ENCODE measurements at places on chromosomes 11 and 22.
A peak's percentile ranks its signal among the peaks of the same experiment; 100 is the strongest.

- peaks cover 5% of the 10 kb centered on the region for H3K4me1 ChIP-seq
- no peak for DNase-seq
- no peaks in the 10 kb centered on the region for H3K36me3 ChIP-seq
- no peak overlapping the region for H3K4me3 ChIP-seq
- no peaks in the 10 kb centered on the region for H3K27me3 ChIP-seq
- H3K27ac ChIP-seq = no peak overlapping the region
These were observed 47.6 kb upstream of the THY1 start for GRCh38 chr11:119470317-119471291.

GRCh38 chr11:102081313-102081712 lies 28.9 kb upstream of the YAP1 start:
- H3K27me3 ChIP-seq = no peaks in the 10 kb centered on the region
- no peak overlapping the region for H3K4me3 ChIP-seq
- H3K36me3 ChIP-seq = no peaks in the 10 kb centered on the region
- DNase-seq = no peak

- DNase-seq = no peak
- H3K4me3 ChIP-seq = no peak overlapping the region
- no peak overlapping the region for H3K27ac ChIP-seq
- H3K36me3 ChIP-seq = no peaks in the 10 kb centered on the region
These were observed 835 bp upstream of the MYOD1 start for GRCh38 chr11:17718510-17718962.

DNA sequence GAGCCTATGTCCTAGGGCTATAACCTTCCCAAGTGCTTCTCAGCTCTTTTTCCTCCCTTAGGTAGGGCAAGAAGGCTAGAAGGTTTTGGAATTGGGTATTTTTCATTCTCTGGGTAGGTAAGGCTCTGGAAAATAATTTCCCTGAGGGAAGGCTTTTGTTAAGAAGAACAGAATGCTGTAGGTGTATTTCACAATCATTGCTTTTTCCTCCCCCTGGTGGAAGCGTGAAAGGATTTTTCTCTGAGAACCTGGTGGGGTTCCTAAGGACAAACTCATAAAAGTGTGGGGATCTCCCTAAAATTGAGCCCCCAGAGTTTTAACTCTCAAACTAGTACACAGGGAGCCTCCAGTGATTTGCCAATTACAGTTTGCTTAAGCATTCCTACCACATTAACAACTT lies 41.1 kb upstream of the NARS2 start:
- no peak overlapping the region for H3K4me3 ChIP-seq
- H3K27ac ChIP-seq = no peak overlapping the region
- DNase-seq = no peak

- no peak for DNase-seq
- H3K4me3 ChIP-seq = no peak overlapping the region
- no peaks in the 10 kb centered on the region for H3K4me1 ChIP-seq
- no peak overlapping the region for H3K27ac ChIP-seq
- no peaks in the 10 kb centered on the region for H3K27me3 ChIP-seq
These were observed 896.7 kb upstream of the ANO3 start for GRCh38 chr11:25435197-25435596.

DNA sequence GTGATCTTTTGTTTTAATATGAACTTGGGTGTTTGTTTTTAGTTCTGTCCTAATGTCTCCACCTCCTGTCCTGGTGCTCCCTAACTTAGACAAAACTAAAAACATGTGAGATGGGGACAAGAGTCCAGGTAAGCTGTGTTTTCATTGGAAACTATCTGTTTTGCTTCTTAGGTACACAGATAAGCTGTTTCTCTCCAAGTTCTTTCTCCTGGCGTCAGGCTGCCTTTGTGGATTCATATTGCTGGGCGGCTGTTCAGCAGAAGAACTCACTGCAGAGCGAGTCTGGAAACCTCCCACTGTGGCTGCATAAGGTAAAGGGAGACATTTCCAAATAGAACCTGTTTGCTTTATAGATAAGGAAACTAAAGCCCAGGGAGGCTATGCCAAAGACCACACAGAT lies 24.7 kb downstream of the PANX1 start:
- H3K27ac ChIP-seq = no peak overlapping the region
- DNase-seq = no peak
- no peak overlapping the region for H3K4me3 ChIP-seq
- no peaks in the 10 kb centered on the region for H3K27me3 ChIP-seq

DNA sequence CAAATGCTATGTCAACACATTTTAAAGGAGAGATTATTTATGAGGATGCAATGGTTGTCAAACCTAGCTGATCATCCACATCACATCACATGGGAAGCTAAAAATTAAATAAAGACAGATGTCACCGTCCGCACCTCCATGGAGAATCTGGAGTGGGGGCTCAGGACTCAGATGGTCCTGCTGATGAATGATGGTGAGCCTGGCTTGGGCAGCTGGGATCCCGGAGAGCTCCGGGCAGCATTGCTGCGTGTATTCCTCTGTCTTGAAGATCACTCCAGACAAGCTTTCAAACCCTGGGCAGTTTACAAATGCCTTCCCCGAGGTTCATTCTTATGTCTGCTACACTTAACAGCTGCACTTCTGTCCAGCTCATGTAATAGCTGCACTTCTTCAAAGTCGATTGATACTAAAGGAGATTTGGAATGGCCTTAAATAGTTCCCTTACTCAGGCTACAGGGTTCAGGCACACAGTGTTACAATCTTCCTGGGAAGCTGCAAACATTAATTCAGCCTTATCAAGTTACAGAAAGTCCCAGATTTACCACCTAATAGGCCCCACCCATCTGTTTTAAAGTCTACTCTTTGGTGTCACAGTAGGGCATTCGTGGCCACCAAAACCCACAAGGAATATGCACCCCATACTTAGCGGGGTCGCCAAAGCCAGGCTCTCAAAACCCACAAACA lies 34.7 kb upstream of the CSNK2A3 start:
- no peaks in the 10 kb centered on the region for H3K36me3 ChIP-seq
- no peak overlapping the region for H3K4me3 ChIP-seq
- H3K27ac ChIP-seq = no peak overlapping the region
- H3K27me3 ChIP-seq = no peaks in the 10 kb centered on the region

GRCh38 chr11:58485961-58486360 lies 21.9 kb downstream of the OR5B21 start:
- H3K36me3 ChIP-seq = no peaks in the 10 kb centered on the region
- no peak overlapping the region for H3K4me3 ChIP-seq
- no peak for DNase-seq
- no peaks in the 10 kb centered on the region for H3K27me3 ChIP-seq

GRCh38 chr11:11584530-11584810 lies 37.3 kb downstream of the GALNT18 start:
- no peak overlapping the region for H3K27ac ChIP-seq
- no peak for DNase-seq

DNA sequence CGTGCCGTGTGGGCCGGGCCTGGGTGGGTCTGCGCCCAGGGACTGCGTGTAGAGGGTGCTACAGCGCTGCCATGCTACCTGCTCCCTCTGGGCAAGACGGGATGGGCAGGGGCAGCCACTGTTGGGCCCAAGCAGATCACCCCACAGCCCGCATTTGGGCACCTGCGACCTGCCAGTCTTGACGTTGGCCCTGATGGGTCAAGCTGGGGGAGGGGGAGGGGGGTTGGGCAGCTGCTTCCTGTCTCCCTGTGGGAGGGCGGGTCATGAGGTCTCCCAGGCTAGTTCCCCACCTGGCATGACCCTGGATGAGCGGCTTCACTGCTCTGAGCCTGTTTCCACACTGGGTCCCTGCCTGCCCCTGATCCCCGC lies 2.8 kb upstream of the RPS19BP1 start:
- no peak for DNase-seq
- no peaks in the 10 kb centered on the region for H3K27me3 ChIP-seq
- no peak overlapping the region for H3K4me3 ChIP-seq
- peaks cover 5% of the 10 kb centered on the region for H3K4me1 ChIP-seq
- no peaks in the 10 kb centered on the region for H3K36me3 ChIP-seq
- no peak overlapping the region for H3K27ac ChIP-seq

GRCh38 chr11:23079382-23079813 lies 219.1 kb upstream of the CCDC179 start:
- H3K4me3 ChIP-seq = no peak overlapping the region
- no peak for DNase-seq
- H3K4me1 ChIP-seq = no peaks in the 10 kb centered on the region
- no peaks in the 10 kb centered on the region for H3K36me3 ChIP-seq
- H3K27ac ChIP-seq = no peak overlapping the region

GRCh38 chr11:28730336-28730735 lies 622.1 kb downstream of the METTL15 start:
- no peak overlapping the region for H3K27ac ChIP-seq
- H3K4me1 ChIP-seq = no peaks in the 10 kb centered on the region
- H3K36me3 ChIP-seq = no peaks in the 10 kb centered on the region
- no peaks in the 10 kb centered on the region for H3K27me3 ChIP-seq

- H3K27me3 ChIP-seq = no peaks in the 10 kb centered on the region
- H3K27ac ChIP-seq = no peak overlapping the region
- H3K36me3 ChIP-seq = no peaks in the 10 kb centered on the region
- DNase-seq = peak; percentile 57
- H3K4me1 ChIP-seq = peaks cover 35% of the 10 kb centered on the region
These were observed 38.0 kb upstream of the PDE2A start for GRCh38 chr11:72712168-72712751.

DNA sequence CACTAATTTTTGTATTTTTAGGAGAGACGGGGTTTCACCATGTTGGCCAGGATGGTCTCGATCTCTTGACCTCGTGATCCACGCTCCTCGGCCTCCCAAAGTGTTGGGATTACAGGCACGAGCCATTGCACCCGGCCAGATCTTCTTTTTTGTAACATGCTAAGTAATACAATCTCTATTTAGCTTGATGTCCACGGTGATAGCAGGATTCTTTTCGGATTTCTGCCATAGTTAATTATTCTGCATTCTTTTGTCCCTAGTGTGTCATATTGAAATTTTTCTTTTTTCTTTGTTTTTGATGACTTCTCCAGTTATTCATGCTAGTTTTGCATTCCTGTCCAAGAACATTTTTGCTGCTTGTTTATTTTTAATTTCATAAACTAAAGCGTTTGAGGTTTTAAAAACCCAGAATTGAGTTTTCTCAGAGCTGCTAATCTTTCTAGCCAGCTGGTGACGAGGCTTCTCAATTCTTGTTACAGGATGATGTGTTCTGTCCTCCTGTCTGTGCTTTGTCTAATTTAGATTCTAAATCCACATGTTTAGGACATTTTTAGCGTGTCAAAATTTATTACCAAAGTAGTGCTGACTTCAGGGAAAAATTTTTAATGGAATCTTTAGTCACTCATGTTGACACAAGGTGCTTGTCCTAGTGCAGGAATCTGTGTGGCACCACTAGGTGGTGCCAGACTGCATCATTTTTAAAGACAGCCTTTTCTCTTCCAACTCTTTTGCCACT lies 21.8 kb downstream of the NF2 start:
- H3K36me3 ChIP-seq = no peaks in the 10 kb centered on the region
- peaks cover 30% of the 10 kb centered on the region for H3K4me1 ChIP-seq
- H3K4me3 ChIP-seq = no peak overlapping the region
- H3K27ac ChIP-seq = peak overlapping the region; percentile 19

DNA sequence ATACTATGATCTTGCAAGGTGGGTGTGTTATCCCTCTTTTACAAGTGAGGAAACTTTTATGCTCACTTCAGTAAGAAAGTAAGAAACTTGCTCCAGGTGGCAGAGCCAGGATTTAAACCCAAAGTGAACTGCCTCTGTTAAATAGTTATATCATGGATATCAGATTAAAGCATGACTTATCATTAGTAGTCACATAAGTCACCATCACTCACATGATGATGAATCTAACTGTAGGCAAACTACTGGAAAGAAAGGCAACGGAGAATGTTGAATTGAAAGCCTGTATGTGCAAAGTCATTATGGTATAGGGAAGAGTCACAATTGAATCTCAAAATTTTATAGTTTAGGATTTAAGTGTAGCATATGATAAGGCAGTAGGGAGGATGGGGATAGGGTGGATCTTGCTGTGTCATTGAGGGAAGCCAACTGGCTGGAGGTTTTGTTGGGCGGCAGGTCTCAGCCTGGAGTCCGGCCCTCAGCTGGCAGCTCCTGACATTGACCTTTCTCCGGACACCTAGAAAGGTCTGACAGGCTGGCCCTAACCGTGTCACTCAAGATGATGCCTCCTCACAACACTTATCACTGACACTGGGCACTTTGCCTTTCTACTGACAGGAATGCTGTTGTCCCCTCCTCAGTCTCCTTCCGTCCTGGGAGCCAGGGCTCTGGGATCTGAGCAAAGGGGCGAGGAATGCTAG lies 98.3 kb downstream of the EMSY start:
- no peak overlapping the region for H3K27ac ChIP-seq
- DNase-seq = no peak
- no peak overlapping the region for H3K4me3 ChIP-seq
- no peaks in the 10 kb centered on the region for H3K36me3 ChIP-seq

- H3K4me1 ChIP-seq = peaks cover 81% of the 10 kb centered on the region
- H3K4me3 ChIP-seq = no peak overlapping the region
- H3K27ac ChIP-seq = peak overlapping the region; percentile 98
- peaks cover 20% of the 10 kb centered on the region for H3K36me3 ChIP-seq
- peak; percentile 93 for DNase-seq
These were observed 15.2 kb downstream of the BCL9L start for GRCh38 chr11:118910309-118911112.

DNA sequence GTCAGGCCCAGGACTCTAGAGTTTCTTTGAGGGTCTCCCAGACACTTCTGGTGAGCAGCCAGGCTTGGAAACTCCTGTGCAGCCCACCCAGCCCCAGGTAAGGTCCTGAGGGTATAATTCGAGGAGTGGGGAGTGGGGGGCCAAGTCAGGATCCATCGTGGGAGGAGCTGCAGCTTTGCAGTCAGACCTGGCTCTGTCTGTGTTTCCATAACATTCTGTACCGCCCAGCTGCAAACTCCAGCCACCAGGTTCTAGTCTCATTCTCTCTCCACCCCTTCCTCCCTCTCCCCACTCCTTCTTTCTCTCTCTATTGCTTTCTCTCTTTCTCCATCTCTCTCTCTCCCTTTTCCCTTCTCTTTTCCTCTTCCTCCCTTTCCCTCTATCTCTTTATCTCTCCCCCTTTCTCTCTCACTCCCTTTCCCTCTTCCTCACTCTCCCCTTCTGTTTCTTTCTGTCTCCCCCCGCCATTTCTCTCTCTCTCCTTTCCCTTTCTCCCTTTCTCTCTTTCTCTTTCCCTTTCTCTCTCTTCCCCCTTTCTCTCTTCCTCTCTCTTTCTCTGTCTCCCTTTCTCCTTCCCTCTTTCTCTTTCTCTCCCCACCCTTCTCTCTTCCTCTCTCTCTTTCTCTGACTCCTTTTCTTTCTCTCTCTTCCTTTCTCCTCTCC lies 127.2 kb downstream of the MN1 start:
- no peak overlapping the region for H3K27ac ChIP-seq
- H3K27me3 ChIP-seq = no peaks in the 10 kb centered on the region
- no peaks in the 10 kb centered on the region for H3K36me3 ChIP-seq
- no peak for DNase-seq
- peaks cover 12% of the 10 kb centered on the region for H3K4me1 ChIP-seq

DNA sequence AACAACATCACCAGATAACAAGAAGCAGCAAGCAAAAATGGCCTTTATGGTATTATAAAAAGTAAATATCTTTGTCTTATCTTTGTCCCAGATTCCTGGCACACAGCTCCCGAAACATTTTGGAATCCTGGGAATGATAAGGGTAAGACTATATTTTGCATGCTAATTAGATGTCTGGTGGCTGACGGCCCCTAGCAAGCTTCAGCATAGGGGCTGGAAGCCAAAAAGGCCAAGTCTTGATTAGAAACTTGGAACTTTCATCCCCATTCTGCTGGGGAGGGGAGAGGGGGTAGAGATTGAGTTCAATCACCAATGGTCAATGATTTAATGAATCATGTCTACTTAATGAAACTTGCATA lies 38.2 kb upstream of the EED start:
- DNase-seq = no peak
- no peaks in the 10 kb centered on the region for H3K4me1 ChIP-seq
- H3K27me3 ChIP-seq = no peaks in the 10 kb centered on the region
- H3K36me3 ChIP-seq = no peaks in the 10 kb centered on the region
- no peak overlapping the region for H3K4me3 ChIP-seq
- H3K27ac ChIP-seq = no peak overlapping the region

Data from adrenal gland (tissue), 19 donors.